ENCODE measurements at places on chromosomes 16 and 17.

- no peak for DNase-seq
Observed at GRCh38 chr17:3747805-3748204, 24.1 kb downstream of the HASPIN start.

GRCh38 chr17:17957584-17957916 is 14.7 kb downstream of the TOM1L2 start:
- DNase-seq, result no peak

DNA sequence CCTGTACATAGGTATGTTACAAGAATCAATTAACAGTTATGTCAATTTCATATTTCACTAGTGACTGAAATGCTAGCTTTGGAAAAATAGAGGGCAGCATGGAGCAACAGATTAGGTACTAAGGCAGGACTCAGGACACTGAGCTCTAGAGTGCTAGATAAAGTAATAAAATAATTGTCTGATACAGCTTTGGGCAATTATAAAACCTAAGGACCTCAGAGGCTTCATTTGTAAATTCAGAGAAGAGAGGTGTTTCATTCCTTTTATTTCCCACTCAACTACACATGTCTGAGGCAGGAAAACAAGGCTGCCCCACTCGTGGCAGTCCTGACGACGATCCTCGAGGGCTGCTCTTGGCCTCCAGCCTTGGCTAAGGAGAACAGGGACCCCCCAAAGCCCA is 81.5 kb downstream of the CA4 start:
- peak; percentile 31 for DNase-seq

GRCh38 chr17:40341808-40342503 is 22.6 kb downstream of the GJD3 start:
- DNase-seq, result peak; percentile 58

DNA sequence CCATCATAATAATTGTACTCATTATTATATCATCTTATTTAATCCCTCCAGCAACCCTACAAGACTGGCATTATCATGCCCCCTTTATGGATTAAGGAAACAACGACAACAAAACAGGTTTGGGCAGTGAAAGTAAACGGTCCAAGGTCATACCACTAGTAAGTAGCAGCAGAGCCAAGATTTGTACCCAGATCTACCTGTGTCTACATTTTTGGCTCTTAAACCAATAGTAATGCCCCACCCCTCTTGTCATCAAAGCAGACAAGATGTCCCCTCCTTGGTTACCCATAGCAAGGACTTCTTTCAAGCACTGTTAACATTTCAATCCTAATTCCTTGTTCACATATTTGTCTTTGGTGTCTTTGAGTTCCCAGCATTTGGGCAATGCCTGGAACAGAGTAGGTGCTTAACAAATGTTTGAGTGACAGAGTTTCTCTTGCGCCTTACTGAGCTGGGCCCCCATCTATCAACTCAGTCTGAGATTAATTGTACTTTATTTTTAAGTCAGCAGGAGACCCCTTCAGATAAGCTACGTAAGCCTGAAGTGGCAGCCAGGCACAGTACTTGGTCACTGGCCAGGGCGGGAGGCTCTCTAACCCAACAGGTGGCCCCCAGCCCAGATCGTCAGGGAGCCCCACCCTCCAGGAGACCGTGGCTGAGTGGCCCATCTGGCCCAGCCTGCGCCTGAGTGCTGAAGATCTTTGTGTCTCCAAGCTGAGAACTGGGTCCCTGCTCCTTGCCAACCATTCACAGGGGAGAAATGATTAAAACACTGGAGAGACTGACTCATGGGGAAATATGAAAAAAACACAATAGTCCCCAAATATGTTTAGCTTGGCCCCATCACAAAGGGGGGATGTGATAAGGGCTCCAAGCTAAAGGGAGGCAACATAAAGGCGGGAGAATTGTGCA is 75.8 kb downstream of the AXIN2 start:
- DNase-seq, result peak; percentile 73

DNA sequence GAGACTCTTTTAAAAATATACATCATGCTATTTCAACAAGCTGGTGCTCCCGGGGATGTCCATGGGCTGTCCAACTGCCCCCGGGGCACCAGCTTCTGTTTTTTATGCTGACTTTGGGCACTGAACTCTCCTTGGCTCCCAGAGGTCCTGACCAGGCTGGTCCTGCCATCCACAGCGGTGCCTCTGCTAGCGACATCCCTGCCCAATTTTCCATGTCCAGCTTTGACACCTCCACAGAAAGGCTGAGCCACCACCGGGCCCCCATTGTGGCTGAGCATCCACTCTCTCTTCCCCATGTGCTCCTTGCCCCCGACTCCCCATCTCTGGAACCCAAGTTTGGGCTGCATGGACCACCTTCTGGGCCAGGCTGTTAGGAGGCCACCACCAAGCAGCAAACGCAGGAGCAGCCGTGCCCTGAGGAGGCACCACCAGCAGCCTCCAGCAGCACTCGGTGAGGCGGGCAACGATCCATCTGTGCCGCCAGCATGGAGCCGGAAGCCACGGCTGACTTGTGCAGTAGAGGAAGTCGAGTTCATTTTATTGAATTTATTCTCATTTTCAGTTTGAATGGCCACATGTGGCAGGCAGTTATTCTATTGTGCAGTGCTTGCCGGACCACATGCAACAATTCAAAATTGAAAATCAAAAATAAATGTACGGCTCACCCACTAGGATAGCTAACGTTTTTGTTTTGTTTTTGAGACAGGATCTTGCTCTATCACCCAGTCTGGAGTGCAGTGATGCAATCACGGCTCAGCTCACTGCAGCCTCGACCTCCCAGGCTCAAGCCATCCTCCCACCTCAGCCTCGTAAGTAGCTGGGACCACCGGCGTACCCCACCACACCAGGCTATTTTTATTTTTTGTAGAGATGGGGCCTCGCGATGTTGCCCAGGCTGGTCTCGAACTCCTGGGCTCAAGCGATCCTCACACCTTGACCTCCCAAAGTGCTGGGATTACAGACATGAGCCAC is 2.8 kb upstream of the MEAK7 start:
- peak; percentile 44 for DNase-seq

DNA sequence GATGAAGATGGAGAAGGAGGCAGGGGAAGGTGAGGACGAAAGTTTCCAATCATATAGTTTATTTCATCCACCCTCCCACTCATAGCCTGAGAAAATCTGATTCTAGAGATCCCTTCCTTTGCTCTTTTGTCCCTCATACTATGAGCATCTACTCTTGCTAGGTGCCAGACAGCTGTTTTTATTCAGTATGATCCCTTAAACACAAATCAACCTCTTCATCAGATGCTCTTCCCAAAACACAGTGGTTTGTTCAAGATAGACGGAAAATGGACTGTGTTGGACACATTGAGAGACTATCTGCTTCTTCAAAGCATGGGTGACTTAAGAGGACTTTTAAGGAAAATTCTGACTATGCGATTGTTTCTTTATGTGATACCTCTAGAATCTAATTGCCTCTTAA is 49.4 kb upstream of the XYLT1 start:
- no peak for DNase-seq

DNA sequence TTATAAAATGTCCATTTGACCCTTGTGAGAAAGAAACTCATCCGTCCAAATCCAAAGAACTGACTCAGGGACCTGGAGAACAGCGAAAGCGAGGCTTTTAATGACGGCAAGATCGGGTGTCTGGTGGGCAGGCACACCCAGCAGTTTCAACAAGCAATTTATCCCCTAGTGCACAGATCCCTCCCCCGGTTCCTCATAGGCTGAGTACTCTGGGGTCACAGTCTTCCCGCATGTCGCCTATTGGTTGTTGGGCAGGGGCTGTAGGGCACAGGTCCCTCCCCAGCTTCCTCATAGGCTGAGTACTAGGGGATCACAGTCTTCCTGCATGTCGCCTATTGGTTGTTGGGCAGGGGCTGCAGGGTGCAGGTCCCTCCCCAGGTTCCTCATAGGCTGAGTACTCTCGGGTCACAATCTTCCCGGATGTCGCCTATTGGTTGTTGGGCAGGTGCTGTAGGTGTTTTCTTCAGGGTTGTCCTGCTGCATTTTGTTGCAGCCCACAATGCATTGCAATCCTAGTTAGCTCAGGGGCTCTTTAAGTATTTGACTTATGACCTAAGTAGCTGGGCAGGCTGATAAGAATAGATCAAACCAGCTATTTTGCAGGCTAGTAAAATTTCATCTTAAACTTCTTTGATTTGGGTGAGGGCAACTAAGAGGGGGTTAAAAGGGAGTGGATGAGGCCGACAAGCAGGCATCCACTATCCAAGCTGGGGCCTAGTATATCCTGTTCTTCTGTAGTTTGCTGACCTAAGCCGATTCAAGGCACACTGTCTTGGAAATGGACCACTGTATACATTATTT is 3.6 kb upstream of the UTS2R start:
- no peak for DNase-seq

GRCh38 chr17:58121925-58122324 is 26.3 kb upstream of the OR4D1 start:
- peak; percentile 21 for DNase-seq

DNA sequence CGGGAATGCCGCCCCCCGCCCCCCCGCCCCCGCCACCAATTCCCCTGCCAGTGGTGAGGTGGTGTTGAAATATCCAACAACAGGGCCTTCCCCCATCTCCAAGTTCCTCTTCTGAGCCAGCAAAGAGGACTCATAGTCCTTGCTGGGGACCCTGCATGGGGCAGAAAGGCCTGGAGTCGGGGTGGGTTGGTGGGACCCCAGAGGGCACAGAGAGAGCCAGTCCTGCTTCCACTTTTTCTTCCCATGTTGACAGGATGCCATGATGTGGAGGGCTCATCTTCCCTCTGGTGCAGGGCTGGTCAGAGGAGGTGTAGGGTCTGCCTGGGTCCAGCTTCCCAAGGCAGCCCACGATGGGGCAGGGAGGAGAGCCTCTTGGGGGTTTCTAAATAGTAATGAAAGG is 49.0 kb upstream of the PIK3R6 start:
- no peak for DNase-seq

DNA sequence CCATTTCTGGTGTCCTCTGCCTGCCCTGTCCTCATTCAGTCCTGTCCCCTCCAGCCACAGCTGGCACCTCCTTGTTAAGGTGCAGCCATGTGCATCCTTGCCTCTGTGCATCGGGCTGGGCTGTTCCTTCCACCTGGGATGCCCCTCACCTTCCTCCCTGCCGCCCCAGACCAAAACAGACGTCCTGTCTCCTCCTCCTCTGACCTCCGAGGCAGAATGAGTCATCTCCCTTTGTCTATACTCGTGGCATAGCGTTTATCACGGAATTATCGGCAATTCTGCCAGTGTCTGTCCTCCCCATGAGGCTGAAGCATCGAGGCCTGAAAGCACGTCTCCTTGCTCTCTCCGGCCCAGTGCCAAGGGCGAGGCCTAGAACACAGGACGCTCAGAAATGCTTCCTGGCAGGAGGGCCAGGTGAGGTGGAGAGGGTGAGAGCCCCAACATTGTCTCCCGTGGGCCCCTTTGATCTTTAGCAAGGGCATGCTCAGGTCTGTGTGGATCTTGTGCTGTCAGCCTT is 4.6 kb downstream of the RAI1 start:
- peak; percentile 68 for DNase-seq

- no peak for DNase-seq
Observed at GRCh38 chr16:20678242-20678641, 19.2 kb downstream of the ACSM1 start.

DNA sequence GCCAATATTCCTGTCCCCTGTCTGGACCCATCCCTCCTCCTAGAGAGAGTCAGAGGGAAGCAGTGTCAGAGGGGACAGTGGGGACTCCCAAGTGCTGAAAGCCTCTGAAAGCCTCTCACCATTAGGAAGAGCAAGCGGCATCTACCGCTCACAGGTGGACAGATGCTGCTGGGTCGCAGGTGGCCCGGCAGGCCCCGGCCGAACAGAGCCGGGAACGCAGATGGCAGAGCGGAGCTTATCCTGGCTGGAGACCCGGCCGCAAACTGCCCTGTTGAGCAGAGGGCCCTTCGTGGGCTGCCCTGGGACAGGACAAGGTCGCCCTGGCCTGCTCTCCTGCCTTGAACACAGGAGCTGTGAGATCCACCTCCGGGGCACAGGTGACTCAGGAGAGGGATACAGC is 23.0 kb upstream of the NAT9 start:
- no peak for DNase-seq

GRCh38 chr17:65097110-65097509 is 40.1 kb upstream of the RGS9 start:
- DNase-seq, result no peak

GRCh38 chr17:32894245-32894644 is 17.3 kb upstream of the MYO1D start:
- DNase-seq, result no peak

DNA sequence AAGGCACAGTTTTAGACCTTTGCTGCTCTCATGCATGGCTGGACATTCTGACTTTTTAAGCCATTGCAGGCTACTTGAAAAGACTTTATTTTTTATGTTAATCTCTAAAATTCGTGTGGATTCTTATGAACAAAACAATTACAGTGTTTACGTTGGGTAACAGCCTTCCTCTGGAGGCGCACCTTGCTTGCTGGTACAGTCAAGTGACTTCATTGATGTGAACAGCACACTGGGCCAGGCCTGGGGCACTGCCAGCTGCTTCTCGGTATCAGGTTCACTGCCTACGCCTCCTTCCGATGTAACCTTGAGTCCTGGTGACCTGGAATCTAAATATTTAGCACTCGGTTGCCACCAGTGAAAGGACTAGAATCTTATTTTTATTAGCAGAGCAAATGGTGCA is 27.8 kb downstream of the MARCHF10 start:
- DNase-seq, result no peak

GRCh38 chr17:39080421-39081078 is 70.9 kb downstream of the PLXDC1 start:
- peak; percentile 75 for DNase-seq

DNA sequence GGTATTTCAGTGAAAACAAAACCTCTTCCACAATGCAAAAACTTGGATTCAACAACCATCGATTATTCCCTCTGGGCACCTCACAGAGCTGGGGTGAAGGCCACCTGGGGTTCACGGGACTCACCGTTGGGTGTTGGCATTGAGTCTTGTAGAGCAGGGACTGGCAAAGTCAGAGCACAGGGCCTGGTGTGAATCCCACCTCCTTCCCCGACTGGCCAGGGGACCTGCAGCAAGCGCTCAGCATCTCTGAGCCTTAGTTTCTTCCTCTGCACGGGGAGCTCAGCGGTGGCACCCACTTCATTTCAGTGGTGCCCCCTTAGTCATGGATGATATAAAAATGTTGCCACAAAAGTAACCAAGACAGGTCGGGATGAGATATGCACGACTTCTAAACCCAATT is 100.4 kb downstream of the METRNL start:
- no peak for DNase-seq

Measured in fibroblast of skin of scalp (primary cell).